ENCODE measurements at places on chromosomes 7 and 10.

DNA sequence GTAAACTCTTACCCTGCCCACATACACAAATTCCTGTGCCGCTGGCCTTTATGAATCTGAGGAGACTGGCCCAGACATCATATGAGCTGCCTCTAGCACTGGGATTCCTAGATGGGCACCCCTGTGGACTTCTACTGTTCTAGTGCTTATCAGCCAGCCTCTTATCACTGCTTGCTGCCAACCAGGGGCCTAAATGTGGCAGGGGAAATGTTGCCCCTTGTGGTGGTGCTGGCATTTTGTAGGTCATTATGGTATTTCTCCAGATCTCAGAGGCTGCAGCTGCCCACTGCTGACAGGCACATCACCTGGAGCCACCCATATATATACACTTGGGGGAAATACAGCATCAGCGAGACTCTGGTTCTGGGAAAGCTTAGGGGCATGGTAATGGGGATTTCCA is 5.4 kb downstream of the SFR1 start:
- DNase-seq = no peak

DNA sequence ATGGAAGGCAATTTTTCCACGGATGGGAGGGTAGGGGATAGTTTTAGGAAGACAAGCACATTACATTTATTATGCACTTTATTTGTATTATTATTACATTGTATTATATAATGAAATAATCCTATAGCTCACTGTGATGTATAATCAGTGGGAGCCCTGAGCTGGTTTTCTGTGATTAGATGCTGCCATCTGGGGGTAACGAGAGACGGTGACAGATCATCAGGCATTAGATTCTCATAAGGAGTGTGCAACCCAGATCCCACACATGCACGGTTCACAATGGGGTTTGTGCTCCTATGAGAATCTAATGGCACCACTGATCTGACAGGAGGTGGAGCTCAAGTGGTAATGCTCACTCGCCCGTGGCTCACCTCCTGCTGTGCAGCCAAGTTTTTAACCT is 103.9 kb upstream of the STK17A start:
- DNase-seq = no peak

DNA sequence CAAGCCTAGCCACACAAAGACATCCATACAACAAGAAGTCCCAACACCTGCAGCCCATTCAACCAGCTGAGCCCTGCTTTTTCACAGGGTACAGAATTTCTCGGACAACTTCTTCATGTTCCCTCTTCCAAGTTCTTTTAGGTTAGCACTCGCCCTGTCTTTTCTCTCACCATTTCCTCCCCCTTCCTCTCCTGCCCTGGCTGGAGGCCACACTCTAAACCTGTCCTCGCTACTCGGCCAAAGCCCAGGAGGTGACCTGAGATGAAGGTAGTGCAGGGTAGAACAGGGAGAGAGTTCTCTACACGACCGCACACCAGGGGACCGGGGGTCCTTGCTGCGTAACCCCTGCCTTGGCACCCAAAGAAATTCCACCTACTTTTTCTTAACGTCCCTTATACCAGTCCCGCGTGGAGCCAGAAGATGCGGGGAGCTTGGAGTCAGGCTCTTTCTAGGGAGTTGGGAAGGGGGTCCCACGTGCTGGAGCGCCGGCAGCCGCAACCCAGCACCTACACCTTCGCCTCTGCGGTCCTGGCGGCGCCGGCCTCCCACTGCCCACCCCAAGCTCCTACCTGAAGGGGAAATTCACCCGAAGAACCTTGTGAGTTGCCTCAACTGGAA is 16.0 kb upstream of the DLX6 start:
- no peak for DNase-seq

- DNase-seq = no peak
These were observed 111.9 kb upstream of the FAM20C start for GRCh38 chr7:80259-81067.

DNA sequence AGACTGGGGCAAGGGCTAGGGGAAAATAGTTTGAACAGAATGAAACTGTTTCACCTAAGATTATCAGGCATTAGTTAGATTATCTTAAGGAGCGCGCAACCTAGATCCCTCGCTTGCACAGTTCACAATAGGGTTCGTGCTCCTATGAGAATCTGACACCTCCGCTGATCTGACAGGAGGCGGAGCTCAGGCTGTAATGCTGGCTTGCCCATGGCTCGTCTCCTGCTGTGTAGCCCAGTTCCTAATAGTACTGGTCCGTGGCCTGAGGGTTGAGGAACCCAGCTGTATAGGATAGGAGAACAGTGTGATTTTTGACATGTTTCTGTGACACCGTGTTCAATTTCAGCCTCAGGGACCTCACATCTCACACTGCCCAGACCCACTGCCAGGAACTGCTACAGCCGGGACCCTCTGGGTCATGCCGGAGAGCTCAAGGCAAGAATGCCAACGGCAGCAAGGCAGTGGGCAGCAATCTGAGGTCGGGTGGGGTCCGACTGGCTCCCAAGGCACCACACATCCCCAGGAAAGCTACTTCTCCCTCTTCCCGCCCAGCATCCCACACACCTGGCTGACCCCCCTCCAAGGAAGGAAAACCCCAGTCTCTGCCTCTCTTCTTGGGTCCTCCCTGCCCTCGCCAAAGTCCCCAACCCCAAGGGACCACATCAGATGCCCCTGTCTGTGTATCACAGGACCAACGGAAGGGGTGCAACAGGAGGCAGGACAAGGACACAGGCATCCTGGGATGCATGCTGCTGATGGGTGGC is 31.7 kb downstream of the CAMK2B start:
- DNase-seq = no peak

DNA sequence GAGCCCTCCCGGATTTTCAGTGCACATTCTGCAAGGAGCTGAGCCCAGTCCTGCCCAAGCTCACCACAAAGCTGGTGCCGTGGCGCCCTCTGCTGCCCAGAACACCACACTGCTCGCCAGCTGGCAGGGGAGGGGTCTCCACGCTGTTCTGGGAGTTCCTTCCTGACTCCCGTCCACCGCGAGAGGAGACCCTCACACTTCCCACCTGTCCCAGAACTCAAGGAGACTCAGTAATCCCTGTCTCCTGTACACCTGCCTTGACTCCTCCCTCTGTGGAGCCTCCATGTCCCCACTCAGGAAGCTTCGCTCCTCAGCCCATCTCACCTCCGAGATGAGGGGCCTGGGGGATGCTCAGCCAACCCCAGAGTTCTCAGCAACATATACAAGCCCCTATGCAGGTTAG is 11.3 kb downstream of the C10orf105 start:
- no peak for DNase-seq

DNA sequence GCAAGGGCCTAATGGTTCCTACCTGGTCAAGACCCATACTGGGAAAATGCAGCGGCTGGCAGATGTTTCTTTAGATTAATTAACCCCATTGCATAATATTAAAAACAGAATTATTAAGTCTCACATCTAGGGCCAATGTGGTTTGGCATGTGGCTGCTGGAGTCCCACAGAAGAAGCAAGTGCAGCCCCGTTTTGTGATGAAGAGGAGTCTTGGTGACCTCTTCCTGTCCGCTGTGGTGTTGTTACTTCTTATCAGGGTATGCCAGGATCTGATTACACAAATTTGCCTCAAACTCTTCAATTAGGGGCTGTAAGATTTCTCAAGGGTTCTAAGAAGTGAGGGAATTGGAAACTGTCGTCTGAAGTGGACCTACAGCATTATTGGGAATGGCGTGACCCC is 240.3 kb downstream of the SEC23IP start:
- no peak for DNase-seq

DNA sequence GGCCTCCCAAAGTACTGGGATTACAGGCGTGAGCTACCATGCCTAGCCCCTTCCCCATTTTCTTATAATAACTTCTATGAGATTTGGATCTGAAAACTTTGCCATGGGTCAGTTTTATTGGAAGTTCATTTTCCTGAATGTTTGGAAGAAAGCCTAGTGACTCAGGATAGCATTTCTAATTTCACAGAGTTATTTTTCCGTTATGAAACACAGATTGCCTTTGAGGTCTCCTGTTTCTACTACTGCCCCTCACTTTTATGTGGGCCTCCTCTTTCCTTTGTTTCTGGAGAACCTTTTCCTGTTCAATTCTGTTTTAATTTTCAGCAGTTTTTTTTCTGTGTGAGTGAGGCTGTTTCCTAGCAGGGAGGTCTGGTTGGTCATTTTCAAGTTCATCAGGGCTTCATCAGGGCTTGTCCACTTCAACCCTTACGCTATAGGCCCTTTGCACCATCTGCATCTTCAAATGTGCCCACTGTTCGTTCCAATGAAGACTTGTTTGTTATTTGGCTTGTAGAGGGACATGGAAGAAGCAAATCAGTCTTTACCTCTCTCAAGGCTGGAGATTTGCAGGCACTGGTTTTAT is 58.7 kb downstream of the BMPR1A start:
- no peak for DNase-seq

DNA sequence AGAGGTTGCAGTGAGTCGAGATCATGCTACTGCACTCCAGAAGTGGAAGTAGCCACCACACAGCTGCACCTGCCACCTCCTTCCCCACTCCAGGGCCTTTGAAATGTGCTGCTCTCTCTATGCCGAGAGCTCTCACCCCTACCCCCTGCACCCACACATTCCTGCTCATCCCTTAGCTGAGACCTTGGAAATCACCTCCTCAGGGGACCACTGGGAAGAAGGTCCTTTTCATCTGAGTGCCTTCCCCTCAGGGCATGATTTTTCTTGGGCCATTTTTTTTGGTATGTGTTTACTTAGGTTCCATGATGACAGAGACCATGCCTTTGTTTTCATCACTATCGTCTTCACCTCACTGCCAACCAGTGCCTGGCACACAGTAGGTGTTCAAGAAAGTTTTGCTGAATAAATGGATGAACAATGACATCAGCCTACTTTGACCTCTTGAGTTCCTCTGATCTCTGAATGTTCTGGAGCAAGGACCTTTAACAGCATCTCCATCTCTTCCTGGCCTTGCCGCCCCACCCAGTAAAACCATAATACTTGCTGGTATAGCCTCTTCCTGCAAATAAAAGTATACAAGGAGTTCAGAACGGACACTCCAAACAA is 166.6 kb upstream of the KLF14 start:
- no peak for DNase-seq

DNA sequence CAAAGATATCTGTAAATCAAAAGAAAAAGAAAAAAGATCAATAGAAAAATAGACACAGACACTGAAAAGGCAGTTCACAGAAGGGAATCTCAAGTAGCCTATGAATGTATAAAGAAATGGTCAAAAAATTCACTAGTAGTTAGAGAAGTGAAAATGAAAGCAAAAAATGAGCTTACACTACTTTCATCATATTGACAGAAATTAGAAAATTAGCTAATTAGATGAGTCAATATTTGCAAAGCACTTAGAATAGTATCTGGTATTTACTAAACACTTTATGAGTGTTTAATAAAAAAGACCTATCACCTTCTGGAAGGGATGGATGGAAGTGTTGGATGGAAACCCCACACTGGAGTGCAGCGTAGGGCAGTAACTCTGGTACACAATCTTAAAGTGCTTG is 1.7 kb upstream of the CFAP58 start:
- DNase-seq = no peak

DNA sequence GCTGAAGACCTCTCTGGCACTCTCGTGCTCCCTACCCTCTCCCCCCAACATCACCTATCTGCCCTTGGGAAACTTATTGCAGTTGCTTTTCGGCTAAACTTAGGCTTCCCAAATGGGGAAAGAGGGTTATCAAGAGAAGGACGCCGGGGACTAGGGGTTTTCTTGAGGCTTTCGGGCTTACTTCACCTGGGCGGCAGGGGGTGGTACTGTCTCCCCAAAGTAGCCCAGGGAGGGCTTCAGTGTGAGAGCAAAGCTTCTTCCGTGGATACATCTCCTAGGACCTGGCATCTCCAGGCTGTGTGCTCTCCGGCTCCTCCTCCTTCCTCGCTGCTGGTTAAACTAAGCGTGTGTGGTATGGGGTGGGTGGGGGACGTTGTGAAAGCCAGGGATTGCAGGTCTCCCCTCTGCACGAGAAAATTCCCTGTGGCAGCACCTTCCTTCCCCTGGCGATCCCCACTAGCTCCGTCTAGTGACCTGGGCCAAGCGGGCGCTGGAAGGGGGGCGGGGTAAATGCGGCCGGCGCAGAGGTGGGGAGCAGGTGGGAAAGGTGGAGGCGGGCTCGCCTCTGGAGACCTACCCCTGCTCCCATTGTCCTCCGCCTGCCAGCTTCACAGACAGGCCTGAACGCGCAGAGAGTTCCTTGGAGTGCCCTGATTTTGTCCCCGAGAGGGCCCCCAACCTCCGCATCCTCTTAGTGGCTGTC is 1.1 kb downstream of the PLXDC2 start:
- DNase-seq = no peak

DNA sequence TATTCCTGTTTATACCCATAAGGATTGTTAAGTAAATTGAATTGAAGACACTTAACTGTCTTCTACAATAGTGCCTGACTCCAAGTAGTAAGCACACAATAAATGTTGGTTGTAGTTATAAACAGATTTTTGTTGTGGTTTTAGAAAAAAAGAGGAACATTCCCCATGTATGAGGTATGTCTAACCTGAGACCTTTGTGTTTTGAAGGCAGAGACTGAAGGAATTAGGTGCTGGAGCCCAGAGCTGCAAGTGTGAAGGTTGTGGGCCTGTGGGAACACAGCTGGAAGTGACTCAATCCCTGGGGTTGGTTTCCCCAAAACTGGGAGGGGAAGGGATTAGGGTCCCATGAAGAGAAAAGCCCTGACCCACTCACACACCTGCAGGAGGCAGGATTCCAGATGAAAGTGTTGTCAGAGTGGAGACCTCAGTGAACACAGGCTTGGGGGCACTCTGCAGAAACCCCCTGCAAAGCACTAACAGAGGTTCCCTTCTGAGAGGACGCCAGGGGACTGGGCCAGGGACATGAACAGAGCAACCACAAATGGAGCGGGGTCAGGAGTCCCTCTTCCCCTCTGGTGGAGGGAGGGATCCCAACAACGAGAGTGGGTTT is 265.1 kb upstream of the KLF14 start:
- no peak for DNase-seq

- no peak for DNase-seq
These were observed 869 bp downstream of the TRIM24 start for GRCh38 chr7:138460649-138461607.

DNA sequence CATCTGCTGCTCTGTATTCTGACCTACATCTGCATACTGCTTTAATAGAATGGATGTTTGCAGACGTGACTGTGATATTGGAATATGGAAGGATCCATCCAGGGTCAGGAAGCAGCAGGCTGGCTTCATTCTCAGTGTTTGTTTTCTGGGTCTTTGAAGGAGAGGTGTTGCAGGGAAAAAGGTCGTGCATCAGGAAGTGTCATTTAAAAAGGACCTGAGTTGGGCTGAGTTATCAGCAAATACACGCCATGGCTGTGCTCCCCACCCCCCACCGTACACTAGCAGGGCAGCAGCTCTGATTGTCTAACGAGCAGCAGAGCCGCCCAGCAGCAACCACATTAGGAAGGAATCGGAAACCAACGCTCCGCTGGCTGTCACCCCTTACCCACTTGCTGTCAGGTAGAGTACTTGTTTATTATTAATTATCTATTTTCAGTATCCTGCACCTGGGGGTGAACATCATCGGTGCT is 63.1 kb upstream of the STEAP1B start:
- no peak for DNase-seq

DNA sequence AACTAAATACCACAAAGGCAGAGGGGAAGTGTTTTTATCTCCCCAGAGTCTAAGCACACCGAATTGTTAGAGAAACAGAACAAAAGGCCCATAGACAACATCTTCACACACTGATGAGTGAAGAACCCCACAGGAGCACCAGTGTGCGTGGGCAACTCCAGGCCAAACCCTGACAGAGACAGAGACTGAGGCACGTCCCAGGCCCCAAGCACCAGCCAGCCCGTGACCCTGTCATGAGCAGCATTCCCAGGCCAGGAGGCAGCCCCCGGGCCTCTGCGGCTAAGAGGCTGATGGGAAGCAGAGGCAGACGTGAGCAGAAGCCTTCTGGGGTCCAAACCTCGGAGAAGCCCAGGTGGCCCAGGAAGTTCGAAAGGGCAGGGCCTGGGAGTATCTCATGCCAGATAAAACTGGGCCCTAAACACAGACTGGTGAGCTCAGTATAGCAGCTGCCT is 184.4 kb downstream of the TCERG1L start:
- DNase-seq = no peak
